Inflammatory macrophage treated with lipopolysaccharide for 1 hour (primary cell): ENCODE measurements at places on chromosomes 4 and X.

DNA sequence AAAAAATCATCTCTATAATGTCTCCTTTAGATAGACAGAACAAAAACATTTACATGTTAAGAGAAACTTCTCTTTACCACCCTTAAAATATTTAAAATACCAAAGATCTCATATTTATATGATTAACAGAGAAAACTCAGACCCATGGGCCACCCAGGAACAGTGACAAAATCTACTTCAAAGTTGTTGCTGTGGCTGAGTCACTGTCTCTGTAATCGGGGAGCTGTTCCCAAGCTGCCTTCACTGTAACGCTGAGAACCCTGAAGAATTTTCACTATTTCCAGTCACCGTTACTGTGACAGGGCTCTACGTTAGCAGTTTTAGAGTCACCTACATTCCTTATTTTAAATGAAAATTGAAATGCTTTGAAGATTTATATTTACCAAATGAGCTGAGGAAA, 9.0 kb upstream of the DAPP1 start:
- no peak for DNase-seq

DNA sequence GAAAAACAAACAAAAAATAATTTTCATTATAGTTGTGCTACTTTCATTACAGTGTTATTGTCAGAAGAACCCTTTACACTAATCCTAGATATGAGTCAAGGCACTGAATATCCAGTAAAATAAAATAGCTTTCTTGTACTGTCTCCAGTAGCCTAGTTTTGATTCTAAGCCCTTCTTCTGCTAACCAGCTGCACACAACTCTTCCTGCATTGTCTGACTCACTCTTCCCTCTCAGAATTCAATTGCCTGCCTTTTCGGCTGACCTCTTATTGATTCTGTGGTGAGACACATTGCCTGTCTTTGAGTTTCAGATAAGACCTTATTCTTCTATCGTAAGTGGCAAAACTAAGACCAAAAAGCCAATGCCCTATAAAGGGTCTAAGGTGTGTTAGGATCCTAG, 26.7 kb upstream of the PCDH18 start:
- no peak for DNase-seq

DNA sequence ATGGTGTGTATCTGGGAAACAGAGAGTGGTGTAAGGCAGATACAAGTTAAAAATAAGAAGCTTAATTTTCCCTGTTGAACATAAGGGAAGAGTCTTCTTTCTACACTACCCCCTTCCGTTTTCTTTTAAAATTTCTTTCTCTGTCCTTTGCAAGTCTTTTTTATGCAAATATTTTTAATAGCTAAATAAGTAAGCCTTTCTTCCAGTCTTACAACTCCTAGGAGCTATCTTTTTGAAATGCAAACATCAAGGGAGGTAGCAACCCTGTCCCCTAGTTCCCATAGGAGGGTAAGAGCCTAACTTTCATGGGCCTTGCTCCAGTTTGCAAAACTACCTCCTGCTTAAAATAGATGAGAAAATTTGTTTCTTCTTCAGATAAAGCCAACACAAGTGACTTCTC, 121.5 kb downstream of the MBNL3 start:
- no peak for DNase-seq

DNA sequence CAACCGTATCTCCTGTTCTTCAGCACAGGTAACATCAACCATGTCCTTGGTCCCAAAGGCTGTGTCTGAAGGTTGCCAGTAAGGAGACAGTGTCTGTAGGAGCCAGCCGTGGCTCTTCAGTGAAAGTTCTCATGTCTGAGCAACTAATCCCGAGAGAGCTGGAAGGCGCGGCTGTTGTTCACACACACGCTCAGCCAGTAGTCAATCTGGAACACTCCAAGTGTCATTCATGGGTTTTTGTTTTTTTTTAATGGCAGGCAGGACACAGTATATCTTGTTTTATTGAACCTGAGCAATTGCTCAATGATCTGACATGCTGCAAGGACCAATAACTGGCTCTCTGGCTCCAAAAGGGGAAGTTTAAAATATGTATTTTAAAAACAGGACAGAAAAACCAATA, 48.4 kb upstream of the MAP3K15 start:
- no peak for DNase-seq

GRCh38 chr4:2930758-2931511, 32.3 kb downstream of the NOP14 start:
- DNase-seq = no peak

GRCh38 chr4:88456670-88457306, at the start of gene HERC5:
Gene HERC5, plus strand, starts transcription at chr4:88457119. Its CDS starts 151 bp downstream, at chr4:88457270.
- peak; percentile 95 for DNase-seq

GRCh38 chrX:48800574-48801279, 1.1 kb upstream of the HDAC6 start:
- no peak for DNase-seq

- DNase-seq = no peak
These were observed 9.0 kb downstream of the COX7B2 start for GRCh38 chr4:46900082-46900481.

GRCh38 chrX:130419263-130419662, 17.5 kb downstream of the RBMX2 start:
- DNase-seq = no peak

DNA sequence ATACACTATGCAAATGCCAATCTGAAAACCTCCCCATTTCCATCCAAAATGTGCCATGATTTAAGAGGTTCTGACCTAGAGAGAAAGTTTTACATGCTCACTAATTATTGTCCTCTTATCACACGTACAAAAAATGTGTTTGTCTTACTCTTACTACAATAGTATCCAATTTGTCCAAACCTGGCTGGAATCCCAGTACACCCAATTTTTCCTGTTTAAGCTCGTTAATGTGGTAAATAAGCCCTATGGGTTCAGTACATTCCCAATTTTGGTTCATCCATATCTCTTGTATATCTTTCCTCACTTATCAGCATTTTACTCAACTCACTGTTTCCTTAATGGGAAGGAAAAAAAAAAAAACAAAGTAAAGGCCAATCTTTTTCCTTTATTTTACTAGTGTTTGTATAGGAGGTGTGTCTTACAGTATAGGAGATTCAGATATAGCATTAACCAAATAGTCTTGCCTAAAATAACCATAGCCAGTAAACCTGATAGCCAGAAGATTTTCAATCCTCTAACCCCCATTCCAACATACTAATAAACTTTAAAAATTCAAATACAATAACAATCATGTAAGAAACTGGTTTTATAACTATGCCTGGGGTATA, 109.8 kb downstream of the PARM1 start:
- DNase-seq = no peak

DNA sequence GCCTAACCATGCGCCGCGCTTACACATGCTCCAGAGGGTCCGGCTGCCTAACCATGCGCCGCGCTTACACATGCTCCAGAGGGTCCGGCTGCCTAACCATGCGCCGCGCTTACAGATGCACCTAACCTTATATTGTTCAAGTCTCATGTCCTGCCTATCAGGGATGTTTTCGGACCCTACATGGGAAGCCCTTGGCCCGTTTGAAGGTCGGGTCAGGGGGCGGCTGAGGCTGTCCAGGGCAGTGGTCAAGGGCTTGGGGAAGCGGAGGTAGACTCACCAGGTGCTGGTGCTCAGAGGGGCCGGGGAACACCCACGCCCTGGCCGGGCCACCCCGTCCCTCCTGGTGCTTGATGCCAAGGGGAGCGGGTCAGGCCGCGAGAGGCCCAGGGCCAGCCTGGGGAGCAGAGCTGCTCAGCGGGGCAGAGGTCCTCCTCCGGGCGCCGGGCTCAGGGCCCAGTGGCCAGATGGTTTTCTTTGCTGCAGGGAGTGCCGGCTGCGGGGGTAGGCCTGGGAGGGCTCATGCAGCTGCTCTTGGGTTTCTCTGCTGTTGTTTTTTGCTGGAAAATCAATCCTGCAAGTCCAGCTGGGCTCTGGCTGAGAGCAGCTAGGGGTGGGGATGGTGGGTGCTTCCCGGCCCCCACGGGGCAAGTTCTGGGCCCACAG, 35.4 kb upstream of the SPON2 start:
- no peak for DNase-seq

DNA sequence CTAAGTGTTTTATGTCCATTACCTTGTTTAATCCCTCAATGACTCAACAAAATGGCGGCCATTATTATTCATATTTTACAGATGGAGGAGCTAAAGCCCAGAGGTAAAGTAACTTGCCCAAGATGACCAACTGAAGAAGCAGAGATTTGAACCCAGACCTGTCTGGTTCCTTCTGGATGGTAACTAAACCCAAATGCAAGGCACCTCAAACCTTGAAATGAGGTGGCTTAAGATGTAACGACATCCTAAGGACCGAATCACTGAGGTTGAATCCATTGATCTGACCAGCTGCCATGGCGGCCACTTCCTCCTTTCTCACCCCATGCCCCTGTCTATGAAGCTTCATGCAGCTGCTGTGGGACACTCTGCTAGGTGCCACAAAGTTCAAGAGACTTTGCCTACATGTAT, 932 bp downstream of the TLR10 start:
- DNase-seq = no peak

DNA sequence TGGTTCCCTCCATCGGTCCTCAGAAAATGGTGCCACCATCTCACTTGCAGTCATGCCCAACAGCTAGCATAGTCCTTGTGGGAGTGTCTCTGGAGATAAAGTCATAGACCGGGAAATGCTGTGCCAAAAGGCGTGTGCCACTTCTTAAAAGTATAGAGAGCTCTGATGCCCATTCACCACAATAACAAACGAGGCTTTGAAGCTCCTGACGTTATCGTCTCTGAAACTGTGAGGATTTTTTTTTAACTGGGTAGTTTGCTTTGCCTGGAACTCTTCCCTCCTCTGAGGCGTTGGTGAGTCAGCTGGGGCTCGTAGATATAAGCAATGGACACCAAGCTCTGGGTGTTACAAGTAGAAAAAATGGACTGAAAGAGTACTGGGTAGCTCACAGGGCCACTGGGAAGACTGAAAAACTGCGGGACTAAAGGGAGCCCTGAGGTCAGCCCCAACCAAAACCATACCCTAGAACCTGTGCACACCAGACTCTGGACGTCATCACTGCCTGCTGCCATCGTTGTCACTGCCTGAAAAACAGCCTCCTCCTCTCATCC, 89.4 kb upstream of the TRIM2 start:
- no peak for DNase-seq

DNA sequence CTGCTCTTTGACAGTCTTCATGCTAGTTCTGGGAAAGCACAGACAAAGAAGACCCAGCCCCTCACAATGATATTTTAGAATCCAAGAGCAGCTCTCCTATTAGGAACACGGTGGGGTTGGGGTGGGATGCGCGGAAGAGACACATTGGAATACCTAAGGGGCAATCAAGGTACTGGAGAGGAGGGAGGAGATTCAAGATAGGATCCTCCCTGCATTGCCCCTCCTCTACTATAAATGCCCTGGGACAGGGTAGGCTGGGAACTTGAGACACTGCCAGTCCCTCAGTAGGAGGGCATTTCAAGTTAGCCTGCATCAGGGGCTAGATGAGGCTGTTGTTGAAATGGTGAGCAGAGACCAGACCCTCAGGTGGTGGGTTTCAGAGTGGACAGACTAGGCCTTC, 5.1 kb downstream of the MAGEB17 start:
- DNase-seq = no peak

GRCh38 chr4:38964942-38965775, 67.0 kb downstream of the TMEM156 start:
- DNase-seq = no peak

DNA sequence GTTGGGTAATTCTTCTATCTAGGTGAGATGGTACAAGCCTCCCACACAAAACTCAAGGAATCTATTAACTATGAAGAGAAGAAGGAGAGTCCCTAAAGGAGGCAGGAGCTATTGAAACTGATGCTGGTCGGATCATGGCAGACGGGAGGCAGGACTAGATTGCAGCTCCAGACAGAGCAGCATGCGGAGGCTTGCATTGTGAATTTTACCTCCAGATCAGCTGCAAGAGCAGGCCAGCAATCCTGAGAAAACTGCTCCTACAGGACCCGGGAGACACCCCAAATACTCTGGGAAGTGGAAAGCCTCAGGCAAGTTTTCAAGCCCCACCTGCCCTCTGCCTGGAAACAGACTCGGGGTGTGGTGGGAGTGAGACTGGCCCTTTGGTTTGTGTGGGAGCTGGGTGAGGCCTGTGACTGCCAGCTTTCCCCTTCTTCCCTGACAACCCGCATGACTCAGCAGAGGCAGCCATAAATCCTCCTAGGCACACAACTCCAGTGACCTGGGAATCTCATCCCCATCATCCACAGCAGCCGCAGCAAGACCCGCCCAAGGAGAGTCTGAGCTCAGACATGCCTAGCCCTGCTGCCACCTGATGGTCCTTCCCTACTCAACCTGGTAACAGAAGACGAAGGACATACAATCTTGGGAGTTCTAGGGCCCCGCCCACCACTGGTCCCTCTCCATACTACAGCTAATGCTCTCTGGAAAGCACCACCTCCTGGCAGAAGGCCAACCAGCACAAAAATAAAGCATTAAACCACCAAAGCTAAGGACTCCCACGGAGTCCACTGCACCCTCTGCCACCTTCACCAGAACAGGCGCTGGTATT, 30.9 kb downstream of the GATB start:
- no peak for DNase-seq

- no peak for DNase-seq
These were observed 5.1 kb downstream of the PF4 start for GRCh38 chr4:73976716-73977115.

GRCh38 chrX:17104433-17104832, 158.0 kb downstream of the REPS2 start:
- DNase-seq = no peak

GRCh38 chr4:79823148-79823763, 249.8 kb downstream of the ANTXR2 start:
- no peak for DNase-seq

GRCh38 chrX:40094041-40094899, 3.5 kb downstream of the BCOR start:
- DNase-seq = peak; percentile 18

DNA sequence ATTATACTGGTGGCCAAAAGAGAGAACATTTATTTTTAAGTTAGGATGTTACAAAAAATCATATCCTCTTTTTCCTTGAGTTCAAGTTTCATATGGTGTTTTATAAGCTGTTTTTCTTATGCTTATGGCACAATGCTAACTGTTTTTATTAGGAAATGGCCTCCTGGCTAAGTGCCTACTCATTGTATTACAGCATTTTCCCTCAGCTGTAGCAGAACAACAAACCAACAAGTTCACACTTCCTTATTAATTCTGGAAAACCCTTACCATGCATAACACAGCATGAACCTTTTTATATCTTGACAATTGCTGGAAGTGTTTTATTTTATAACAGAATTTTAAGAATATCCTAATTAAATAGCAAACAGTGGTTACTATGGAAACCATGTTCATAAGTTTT, 165.8 kb downstream of the GASK1B start:
- DNase-seq = peak; percentile 92

- no peak for DNase-seq
These were observed 224.6 kb downstream of the BCOR start for GRCh38 chrX:39873117-39873516.

GRCh38 chrX:28969126-28969525, 381.9 kb downstream of the IL1RAPL1 start:
- no peak for DNase-seq

DNA sequence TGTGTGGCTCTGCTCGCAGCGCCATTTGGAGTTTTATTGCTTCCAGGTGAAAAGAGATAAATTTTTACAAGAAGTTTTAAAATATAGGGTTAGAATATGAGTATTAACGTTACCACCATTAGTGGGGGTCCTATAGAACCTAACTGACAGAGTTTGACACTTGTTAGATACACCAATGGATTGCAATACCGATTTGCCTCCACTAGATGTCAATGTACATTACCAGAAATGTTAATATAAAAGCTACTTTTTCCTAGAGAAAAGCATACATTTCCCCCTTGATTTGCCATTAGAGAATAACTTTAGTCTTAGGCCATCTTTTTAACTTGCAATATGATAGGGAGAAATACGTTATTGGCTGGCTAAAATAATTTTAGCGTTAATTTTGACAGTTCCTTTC, 108.4 kb downstream of the LINC00632 start:
- peak; percentile 3 for DNase-seq

- DNase-seq = no peak
These were observed 16.4 kb downstream of the PNMA6F start for GRCh38 chrX:153304988-153305736.
